PC-9 (cell line): ENCODE measurements at places on chromosomes 5 and 9. TPM values are rescaled to one million over a fixed set of nuclear protein-coding genes. Genes with fewer than 3 reads are reported as not detected.

- H3K4me1 ChIP-seq = peaks cover 18% of the 10 kb centered on the region
- H3K4me3 ChIP-seq = no peak overlapping the region
- H3K36me3 ChIP-seq = no peaks in the 10 kb centered on the region
- no peaks in the 10 kb centered on the region for H3K27me3 ChIP-seq
- peak overlapping the region; percentile 33; the same call in 1 of the 2 replicates for H3K27ac ChIP-seq
These were observed 406.9 kb upstream of the ACTBL2 start for GRCh38 chr5:57889558-57889957.

GRCh38 chr5:137304226-137304874, 194.8 kb downstream of the SPOCK1 start:
- no peak for DNase-seq
- H3K4me3 ChIP-seq = no peak overlapping the region
- H3K27ac ChIP-seq = no peak overlapping the region
- peaks cover 4% of the 10 kb centered on the region for H3K4me1 ChIP-seq
- H3K27me3 ChIP-seq = no peaks in the 10 kb centered on the region

GRCh38 chr5:125584140-125584520, 837.7 kb upstream of the ZNF608 start:
- H3K4me3 ChIP-seq = no peak overlapping the region
- no peak overlapping the region for H3K27ac ChIP-seq
- DNase-seq = no peak
- H3K27me3 ChIP-seq = no peaks in the 10 kb centered on the region

The NRARP gene
- 20.6 and 25.8 TPM in 2 replicates for total RNA-seq

DNA sequence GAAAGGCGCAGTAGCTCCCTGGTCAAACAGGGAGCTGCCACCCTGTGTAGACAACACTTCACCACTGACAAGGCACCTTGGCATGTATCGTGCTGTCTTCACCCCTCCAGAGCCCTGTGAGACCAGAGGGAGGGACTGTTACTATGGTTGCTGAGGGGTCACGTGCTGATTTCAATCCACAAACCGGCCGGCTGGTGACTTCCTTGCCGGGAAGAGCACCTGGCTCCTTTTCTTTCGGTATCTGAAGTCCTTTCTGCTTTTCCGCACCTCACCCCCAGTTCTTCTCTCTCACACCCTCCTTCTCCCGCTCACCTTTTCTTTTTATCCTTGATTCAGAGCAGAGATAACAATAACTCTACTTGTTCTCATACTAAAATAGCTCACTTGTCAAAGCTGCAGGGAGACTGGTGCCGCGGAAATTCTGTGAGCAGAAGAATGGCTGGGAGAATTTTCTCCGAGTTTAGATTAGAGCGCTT, 327.2 kb downstream of the ZSWIM6 start:
- H3K27me3 ChIP-seq = no peaks in the 10 kb centered on the region
- no peak overlapping the region for H3K27ac ChIP-seq
- no peak for DNase-seq
- no peaks in the 10 kb centered on the region for H3K36me3 ChIP-seq
